ENCODE measurements at places on chromosomes 12 and 14. TPM values are rescaled to one million over a fixed set of nuclear protein-coding genes. Genes with fewer than 3 reads are reported as not detected.

GRCh38 chr12:81520064-81520945 lies 238.8 kb downstream of the PPFIA2 start:
- no peak for DNase-seq

Gene PDE3A
- 0.10 TPM for polyA plus RNA-seq

DNA sequence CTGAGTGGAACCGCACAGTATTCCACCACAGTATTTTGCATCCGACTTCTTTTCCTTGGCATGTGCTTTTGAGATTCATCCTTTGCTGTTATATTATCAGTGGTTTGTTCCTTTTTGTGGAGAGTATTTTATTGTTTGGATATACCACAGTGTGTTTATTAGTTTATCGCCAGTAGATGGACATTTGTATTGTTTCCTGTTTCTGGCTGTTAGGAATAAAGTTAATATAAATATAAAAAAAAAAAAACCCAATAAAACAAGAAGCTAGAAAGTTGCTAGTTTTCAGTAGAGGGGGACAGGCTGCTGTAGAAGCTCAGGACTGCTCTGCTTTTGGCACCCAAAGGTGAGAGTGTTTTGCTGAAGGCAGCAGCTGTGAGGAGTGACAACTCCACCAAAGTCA lies 62.0 kb upstream of the EEA1 start:
- no peak for DNase-seq

Gene GLS2
- 0.10 TPM for polyA plus RNA-seq

GRCh38 chr12:28604240-28604639 lies 414.0 kb downstream of the CCDC91 start:
- DNase-seq = no peak

DNA sequence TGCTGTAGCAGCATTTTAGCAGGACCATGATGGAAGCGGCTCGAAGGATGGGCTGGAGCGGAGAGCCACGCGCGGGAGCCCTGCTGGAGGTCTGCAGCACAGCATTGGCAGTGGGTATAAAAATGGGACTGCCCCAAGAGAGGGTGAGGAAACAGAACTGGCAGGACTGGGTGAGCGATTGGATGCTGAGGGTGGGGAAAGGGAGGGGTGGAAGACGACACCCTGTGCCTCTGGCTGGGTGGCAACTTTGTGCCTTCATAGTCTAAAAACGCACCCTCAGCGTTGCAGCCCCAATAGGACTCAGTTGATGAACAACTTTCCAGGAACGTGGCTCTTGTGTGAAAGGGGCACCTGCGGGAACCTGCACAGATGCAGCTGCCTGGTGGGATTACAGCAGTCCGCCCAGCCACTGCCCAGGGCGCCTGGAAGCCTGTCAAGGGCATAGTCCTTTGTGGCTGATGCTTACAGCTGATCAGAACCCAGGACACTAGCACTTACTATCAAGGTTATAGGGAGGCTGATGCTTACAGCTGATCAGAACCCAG lies 73.0 kb downstream of the NINJ2 start:
- DNase-seq = no peak

DNA sequence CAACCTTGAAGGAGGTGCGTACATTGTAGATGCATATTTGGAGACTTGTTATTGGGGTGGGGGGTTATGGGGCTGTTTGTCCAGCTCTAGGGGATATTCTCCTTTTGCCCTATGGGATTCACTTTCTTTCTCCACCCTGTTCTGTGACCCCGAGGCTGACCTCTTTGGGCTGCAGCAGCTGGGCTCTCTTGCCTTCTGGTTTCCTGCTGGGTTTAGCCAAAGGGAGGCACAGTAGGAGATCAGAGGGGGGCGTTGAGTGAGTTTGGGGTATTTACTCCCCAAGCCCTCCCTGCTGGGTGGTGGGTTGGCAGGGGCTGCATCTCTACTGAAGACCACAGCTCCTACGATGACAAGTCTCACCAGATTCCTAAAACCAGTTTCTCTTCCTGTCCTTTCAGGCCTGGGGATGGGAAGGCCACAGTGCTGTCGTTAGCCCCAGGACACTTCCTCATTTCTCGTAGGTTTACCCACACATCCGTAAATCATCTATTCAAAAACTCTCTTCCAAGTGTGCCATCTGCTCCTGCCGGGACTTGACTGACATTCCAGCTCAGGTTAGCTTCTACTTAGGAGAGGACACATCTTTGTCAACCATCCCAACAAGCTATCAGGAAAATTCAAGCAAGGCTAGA lies 127.1 kb downstream of the TMEM30B start:
- no peak for DNase-seq

DNA sequence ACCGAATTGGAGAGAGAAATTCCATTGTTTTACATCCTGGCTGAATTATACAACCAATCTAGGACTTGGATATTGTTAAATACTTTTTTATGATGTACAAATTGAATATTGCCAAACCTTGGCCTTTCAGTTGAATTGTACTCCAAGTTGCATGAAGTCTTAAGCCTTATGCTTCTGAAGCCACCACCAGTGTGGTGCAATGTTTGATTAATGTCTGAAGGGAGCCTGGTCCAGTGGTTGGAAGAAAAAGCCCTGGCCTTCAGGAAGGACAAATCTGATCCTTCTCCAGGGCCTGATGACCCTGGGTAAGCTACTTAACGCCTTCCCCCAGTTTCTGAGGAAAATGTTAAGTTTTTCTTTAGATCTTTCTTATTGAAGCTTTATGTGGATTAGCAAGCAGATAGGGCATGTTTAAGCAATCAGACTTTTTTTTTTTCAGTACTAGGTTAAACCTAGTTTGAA lies 72.0 kb downstream of the PAPOLA start:
- DNase-seq = no peak

Gene FGD4
- polyA plus RNA-seq = 4.7 TPM

GRCh38 chr14:99258876-99259726 lies 12.9 kb downstream of the BCL11B start:
- no peak for DNase-seq

DNA sequence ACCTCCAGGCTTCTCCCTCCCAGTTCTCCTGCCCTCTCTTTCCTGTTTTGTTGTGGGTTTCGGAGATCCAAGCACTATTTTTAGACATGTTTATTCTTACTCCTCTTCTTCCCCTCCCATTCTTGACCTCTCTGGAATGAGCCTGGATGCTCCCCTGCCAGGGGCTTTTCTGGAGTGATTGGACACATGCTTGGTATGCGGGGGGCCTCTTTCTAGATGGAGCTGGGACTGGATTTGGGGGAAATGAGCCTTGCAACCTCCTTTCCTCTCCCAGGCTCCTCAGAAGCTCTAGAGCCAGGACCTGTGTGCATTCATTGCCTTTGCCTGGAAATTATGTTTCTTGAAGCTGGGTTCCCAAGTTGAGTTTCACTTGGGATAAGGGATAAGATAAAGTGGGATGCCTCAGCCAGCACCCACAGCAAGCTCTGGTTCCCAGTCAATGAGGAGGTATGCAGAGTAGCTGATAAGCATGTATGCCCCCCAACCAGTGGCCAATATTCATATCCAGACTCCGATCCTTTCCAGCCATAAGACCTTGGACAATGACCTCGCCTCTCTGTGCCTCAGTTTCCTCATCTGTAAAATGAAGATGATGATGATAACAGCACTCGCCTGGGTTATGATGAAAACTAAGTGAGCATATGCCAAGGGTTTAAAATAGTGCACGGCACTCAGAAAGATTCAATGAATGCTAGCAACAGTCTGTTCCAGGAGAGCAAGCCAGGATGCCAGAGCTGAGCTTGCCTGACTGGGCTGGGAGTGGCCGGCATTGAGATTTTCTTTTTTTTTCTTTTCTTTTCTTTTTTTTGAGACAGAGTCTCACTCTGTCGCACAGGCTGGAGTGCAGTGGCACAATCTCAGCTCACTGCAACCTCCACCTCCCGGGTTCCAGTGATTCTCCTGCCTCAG lies 97.8 kb downstream of the SCARB1 start:
- DNase-seq = no peak

GRCh38 chr12:54304187-54304810 lies 3.5 kb upstream of the NFE2 start:
- DNase-seq = no peak

- no peak for DNase-seq
Observed at GRCh38 chr12:85029456-85029855, 6.6 kb downstream of the TSPAN19 start.

DNA sequence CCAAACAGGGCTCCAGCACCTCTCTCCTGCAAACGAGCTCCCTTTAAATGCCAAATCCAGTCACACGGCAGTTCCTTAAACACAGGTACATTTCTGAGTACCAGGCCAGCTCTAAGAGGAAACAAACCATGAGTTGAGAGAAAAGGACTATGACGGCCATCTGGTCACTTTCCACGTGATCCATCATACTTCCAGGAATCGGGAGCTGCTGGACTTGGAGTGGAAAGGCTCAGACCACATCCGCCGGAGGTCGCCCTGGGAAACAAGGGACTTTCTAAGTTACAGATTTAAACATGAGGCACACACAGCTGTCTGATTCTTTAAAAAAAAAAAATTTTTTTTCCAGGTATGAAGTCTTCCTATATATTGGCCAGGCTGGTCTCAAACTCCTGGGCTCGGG lies 39.2 kb downstream of the ACADS start:
- DNase-seq = no peak

DNA sequence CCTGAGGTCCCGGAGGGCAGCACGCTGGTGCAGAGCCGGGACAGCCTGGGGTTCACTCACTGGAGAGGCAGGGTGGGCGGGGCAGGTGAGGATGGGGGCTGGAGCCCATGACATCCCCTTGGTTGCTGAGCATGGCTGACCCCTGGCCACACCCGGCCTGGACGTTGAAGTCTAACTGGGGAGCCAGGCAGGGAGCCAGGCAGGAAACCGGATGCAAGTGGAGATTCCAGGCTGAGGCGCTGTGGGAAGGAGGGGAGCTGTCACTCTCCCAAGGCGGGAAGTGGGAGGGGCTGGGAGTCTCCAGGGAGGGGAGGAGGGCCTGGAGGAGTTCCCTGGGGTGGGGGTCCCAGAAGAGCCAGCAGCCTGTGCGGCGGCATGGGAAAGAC lies 7.7 kb upstream of the INF2 start:
- DNase-seq = no peak

DNA sequence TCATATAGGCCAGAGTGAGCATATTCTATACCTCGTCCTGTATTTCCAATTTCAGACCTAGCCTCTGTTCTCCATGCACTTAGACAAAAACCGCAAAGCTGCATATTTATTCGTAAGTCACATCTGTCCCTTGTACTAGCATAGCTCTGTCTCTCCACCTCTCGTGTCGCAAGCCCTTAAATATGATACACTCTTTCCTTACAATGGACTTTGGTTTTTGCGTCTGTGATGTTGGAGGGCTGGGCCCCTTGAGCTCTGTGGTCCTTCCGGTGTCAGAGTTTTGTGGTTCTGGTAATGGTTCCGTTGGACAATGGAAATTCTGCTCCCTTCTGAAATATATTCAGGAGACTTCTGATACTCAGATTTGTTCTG lies 11.3 kb downstream of the PRKCH start:
- no peak for DNase-seq

Gene AMHR2
- polyA plus RNA-seq = not detected

DNA sequence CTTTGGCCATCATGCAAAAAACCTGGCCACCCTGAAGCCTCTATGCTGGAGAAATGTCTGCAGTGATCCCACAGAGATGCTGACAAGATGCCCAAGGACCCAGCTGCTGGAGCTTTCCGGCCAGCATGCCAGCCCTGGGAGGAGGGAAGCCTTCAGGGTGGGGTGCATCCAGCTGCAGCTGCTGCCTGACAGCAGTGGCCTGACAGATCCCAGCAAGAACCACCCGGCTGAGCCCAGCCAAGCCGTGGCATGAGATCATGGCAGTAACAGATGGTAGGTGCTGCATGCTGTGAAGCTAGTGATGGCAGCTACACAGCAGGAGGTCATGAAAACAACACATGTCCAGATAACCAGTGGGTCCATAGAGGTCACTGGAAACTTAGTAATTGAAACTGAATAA lies 13.8 kb downstream of the CLBA1 start:
- no peak for DNase-seq

- DNase-seq = no peak
Observed at GRCh38 chr14:84749191-84749955, 780.6 kb upstream of the FLRT2 start.

DNA sequence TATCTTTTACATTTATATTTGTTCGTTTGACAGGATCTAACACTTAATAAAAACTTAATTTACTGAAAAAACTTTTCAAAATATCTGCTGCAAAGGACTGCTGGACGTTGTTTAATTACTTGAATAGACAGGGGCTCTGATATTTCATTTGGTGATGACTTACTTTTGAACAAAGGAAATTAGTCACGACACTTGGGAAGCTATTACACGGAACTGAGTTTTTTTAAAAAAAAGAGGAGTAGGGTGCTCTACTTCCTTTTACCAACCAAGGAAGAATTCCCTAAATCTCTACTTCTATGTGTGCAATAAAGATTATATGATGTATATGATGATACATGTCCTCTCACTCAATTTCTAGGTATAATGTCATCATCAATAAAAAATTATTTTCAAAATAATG lies 4.7 kb downstream of the FGD6 start:
- no peak for DNase-seq

Gene RTN1
- 0.63 TPM for polyA plus RNA-seq

- no peak for DNase-seq
Observed at GRCh38 chr14:89255012-89255411, 162.0 kb downstream of the FOXN3 start.

Gene KCNJ8
- 5.3 TPM for polyA plus RNA-seq

GRCh38 chr14:44989497-44990440 lies 27.8 kb downstream of the TOGARAM1 start:
- no peak for DNase-seq

DNA sequence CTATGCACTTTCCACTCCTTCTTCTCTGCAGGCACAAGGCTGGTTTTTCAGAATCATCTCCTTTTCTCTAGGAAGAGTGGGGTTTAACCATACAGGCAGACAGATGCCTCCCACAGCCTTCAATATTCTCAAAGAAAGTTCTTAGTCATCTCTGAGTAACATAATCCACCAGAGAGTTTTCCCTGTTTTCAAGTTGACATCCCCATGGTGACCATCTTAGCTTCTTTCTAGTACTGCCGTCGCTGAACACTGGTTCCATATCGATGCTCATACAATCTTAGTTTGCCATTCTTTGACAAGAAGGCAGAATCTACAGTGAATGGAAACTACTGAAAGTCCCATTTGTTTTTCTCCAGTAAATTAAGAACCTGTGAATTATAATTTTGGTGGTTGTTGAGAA lies 28.6 kb downstream of the TPH2 start:
- no peak for DNase-seq

Gene C12orf50
- not detected for polyA plus RNA-seq
